ENCODE measurements at places on chromosomes 3 and 15.

DNA sequence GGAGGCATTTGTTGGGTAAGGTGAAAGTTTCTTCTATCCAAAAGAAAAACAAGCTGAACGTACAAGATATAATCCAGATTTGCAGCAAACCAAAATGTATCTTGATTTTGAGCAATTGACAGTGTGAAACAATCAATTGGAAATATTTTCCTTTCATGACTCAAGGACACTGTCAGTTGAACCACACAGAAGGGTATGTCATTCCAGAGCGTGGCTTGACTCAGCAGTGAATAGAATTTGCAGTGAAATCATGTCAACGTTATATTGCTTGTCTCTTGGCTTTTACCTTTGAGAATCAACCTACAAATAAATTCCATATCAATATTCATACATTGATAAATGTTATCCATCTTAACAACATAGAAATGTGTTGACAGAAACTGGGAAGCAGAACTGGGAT, 78.2 kb downstream of the TM2D3 start:
- DNase-seq, result no peak

DNA sequence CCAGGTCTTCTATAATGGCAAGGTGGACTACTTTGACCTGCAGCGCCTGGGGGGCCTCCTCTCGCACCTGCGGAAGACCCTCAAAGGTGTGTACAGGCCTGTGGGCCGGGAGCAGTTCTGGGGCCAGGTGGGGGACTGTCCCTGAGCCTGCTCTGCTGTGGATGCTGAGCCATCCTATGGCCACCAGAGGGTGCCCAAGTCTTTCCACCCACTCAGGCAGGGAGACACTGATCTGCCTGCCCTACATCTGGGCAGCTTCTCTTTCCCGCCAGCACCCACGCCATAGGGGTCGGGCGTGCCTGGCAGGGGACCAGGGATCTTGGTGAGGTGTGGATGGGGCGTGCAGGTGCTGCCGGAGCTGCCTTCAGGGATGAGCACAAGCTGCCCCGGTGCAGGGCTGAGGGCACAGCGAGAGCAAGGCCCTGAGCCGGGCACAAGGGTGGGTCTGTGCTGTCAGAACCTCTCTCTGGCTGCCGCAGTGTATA, 14.1 kb downstream of the RNF123 start:
- no peak for DNase-seq

- no peak for DNase-seq
These were observed 223.5 kb upstream of the RBMS3 start for GRCh38 chr3:29057326-29057725.

DNA sequence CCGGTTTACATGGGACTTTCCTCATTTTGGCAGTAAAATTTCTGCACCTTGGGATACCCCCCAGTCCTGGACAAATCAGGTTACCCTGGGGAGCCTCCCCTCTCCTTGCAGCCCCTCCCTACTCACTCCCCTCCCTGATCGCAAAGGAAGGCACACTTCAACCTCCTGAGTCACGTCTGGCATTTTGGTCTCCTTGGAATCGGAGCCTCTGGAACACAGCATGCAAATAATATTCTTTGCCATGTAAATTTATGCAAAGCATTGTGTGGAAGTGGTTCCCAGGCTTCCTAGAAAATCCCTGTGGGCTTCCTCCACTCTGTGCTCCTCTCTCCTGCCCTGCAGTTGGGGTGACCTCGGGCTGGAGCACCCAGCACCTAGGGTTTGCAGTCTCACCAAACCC, 11.6 kb downstream of the SCN5A start:
- no peak for DNase-seq

DNA sequence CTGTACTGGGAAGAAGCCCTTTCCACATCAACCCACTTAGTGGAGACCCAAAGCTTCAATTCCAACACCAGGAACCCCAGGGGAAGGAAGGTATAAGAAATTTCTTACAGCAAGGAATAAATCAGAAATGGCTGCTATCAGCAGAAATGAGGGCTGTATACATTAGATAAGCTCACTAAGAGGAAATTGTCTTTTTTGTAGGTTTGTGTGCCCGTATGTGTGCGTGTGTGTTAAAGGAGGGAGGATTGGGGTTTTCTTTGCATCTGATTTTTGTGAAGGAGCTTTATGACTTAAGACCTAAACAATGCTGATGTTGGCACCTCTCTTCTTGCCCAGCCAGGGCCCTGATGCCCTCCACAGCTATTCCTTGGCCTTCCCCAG, 18.6 kb downstream of the ARRDC4 start:
- DNase-seq, result no peak

DNA sequence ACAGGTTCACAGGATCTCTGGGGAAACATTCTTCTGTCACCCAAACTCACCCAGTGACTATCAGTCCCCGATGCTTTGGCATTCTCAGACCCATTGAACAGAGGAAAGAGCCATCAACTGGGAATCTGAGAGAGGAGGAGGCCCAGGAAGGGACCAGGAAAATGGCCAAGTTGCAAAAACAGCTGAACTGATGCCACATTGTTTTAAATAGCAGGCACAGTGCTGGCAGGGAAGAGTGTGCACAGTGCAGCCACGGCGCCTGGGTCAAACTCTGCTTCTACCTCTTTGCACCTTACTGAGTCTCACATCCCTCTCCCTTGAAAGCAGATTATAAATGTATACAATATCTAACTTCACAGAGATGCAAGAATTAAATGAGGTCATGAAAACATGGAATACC, 66.4 kb downstream of the SRGAP3 start:
- DNase-seq, result no peak

DNA sequence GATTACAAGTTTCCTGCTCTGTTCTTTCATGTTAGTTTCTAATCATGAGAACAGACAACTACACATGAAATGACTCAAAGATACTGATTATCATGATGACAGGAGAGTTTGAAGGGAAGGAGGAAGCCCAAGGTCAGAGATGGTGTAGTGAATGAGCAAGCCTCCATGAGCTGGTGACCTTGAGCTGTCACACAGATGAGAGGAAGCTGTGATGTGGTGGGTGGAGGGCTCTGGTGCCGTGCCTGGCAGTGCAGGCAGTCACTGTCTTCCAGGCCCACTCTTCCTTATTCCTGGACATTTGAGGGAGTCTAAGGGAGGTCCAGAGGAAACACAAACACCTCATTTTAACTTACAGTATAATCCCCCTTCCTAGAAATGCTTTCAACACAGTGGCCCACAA, 133.4 kb upstream of the ROPN1 start:
- DNase-seq, result no peak

GRCh38 chr3:9623148-9623547, 26.2 kb upstream of the MTMR14 start:
- no peak for DNase-seq

- DNase-seq, result no peak
These were observed 4.0 kb downstream of the ATP10A start for GRCh38 chr15:25858952-25859760.

DNA sequence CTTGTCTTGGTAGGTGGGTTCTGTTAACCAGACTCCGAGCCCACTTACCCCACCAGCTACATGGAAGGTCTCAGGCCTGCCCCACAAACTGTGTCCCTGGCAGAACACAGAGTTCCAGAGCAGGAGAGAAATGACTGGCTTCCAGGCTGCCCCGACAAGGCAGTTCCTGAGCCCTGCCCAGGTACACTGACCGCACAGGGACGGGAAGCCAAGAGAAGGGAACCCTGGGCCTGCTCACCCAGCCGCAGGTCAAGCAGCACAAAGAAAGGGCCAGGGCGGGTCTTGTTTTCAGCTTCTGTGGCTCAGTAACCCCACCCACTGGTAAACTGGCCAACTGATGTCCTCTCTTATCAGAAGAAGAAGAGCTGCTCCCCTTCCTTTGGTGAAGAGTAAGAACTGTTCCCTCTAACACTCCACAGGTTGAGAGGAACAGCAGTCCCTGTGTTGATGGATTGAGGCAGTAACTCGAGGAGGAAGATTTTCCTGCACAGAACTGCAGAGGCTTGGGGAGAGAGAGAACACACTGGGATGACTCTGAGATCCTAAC, 68.4 kb downstream of the CRTC3 start:
- DNase-seq, result no peak

GRCh38 chr3:173216063-173216462, 75.0 kb upstream of the SPATA16 start:
- no peak for DNase-seq

GRCh38 chr3:43079536-43080332, 26.1 kb downstream of the POMGNT2 start:
- no peak for DNase-seq

DNA sequence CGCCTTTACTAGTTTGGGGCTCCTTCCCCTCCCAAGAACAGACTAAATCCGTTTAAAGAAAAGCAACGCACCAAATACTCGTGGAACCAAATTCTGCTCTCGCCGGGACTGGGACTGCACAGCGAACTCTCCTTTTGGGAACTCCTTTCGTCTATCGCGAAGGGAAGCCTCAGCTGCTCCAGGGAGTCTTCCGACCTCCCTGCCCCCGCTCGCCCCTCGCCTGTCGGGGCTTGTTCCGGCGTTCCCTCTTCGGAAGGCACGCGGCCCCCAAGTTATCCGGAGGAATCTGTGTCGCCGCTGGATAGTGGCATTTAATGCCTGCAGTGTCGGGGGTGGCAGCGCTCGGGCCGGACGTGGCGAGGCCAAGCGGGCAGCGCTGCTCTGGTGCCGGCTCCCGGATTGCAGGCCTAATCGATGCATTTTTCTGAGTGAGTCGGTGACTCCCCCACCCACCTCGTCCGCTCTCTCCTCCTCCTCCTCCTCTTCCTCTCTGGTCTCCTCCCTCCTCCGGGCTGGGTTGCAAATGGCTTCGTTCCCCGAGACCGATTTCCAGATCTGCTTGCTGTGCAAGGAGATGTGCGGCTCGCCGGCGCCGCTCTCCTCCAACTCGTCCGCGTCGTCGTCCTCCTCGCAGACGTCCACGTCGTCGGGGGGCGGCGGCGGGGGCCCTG, at the start of gene TRIM71:
Gene TRIM71, plus strand, starts transcription at position 440 of the 671 bp plus-strand sequence. Its CDS starts 84 bp downstream, at position 524.
- no peak for DNase-seq

DNA sequence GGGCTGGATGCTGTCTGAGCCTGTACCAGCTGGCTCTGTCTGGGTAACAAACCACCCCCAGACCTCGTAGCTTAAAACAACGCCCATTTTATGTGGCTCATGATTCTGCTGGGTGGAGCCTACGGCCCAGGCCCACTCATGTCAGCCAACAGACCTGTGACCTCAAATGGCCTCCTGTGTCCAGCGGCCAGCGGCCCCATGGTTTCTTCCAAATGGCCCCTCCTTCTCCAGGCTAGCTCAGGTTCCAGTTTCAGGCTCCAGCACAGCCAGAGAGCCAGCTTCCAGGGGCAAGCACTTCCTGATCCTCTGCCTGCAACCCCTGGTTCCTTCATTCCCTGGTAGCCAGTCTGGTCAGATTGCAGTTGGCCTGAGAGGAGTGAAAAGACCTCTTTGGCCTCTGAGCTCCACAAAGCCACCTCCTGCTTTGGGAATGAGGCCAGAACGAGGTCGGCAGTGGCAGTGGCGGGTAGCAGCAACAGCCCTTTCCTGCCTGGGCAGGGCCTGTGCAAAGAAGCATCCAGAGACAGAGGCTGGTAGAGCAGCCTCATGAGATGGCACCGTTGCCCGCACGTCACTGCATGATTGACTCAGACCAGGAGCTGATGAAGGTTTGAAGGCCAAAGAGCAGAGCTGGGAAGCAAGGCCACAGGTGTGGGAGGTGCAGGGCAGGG, 21.0 kb upstream of the PLXNA1 start:
- DNase-seq, result no peak

DNA sequence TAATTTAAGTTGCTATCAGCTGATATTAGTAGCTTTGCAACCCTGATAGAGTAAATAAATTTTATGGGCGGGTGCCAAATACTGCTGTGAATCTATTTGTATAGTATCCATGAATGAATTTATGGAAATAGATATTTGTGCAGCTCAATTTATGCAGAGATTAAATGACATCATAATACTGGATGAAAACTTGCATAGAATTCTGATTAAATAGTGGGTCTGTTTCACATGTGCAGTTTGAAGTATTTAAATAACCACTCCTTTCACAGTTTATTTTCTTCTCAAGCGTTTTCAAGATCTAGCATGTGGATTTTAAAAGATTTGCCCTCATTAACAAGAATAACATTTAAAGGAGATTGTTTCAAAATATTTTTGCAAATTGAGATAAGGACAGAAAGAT, 70.0 kb downstream of the ECT2 start:
- DNase-seq, result no peak

DNA sequence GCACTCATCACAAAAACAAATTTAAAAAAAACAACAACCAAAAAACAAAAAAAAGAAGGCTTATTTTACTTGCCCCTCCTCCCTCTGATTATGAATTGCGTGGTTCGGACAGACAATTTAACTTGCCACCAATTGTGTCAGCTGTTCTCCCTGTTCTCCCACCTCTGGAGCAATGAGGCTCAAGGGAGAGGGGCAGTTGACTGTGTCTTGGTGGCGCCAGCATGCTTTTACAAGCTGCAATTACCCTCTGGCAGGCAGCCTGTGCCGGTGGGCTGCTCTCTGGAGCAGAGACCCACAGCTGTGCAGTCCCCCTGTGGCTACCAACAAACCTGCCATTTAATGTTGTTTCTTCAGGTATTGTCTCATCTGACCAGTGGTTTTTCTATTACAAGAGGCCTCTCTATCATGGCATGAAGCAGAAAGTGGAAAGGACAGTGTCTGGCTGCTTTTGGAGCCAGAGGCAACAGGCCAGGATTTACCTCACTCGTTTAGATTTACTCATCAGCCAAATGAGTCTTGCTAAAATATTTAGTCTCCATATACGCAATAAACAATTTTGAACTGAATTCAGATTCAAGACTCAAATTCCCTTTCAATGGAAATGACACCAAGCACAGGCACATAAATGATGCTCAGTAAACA, 192.0 kb upstream of the TPRG1 start:
- peak; percentile 48 for DNase-seq

GRCh38 chr3:116929505-116930222, 220.1 kb downstream of the TUSC7 start:
- no peak for DNase-seq

DNA sequence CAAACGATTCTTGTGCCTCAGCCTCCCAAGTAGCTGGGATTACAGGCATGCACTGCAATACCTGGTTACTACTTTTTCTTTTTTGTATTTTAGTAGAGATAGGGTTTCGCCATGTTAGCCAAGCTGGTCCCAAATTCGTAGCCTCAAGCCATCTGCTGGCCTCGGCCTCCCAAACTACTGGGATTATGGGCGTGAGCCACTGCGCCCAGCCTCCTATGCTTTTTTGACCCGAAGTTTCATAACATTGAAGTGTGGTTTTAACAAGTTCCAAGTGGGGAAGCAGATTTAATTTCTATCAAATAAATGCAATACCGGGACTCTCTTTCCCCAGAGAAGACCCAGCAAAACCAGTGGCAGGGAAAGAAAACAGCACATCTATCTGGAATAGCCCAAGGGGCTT, 13.7 kb downstream of the SH3BP5 start:
- DNase-seq, result no peak

- no peak for DNase-seq
These were observed 234.7 kb downstream of the TIGIT start for GRCh38 chr3:114528517-114528916.

GRCh38 chr15:91983729-91984340, 130.3 kb downstream of the SLCO3A1 start:
- DNase-seq, result no peak

- no peak for DNase-seq
These were observed 3.4 kb downstream of the TIMP4 start for GRCh38 chr3:12155264-12155663.
